ENCODE measurements at places on chromosomes 7 and 10. TPM values are rescaled to one million over a fixed set of nuclear protein-coding genes. Genes with fewer than 3 reads are reported as not detected.
A peak's percentile ranks its signal among the peaks of the same experiment; 100 is the strongest.

GRCh38 chr7:126792521-126792920 is 460.2 kb downstream of the GRM8 start:
- no peak for DNase-seq

DNA sequence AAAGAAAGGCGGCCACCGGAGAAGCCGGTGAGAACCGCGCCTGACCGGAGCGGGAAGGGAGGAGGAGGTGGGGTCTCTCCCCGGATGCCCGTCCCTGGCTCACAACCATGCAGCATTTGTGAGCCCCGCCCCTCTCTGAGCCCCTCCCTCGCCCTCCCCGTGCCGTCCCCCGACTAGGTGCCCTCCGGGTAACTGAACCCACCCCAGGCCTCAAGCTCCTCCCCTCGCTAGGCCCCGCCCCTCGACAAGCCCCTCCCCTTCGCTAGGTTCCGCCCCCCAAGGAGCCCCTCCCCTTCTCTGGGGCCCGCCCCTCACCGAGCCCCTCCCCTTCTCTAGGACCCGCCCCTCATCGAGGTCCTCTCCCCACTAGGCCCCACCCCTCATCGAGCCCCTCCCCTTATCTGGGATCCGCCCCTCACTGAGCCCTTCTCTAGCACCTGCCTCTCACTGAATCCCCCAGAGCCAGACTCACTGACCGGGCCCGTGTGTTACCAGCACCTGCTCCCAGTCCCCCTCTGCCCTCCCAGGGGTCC is 42.2 kb upstream of the HSPB1 start:
- DNase-seq: no peak

GRCh38 chr10:21506351-21506750 is 19.1 kb downstream of the SKIDA1 start:
- DNase-seq: peak; percentile 46

GRCh38 chr7:132240262-132240661 is 336.0 kb downstream of the PLXNA4 start:
- no peak for DNase-seq

- DNase-seq: no peak
Observed at GRCh38 chr7:39621784-39622411, 1.5 kb upstream of the RALA start.

DNA sequence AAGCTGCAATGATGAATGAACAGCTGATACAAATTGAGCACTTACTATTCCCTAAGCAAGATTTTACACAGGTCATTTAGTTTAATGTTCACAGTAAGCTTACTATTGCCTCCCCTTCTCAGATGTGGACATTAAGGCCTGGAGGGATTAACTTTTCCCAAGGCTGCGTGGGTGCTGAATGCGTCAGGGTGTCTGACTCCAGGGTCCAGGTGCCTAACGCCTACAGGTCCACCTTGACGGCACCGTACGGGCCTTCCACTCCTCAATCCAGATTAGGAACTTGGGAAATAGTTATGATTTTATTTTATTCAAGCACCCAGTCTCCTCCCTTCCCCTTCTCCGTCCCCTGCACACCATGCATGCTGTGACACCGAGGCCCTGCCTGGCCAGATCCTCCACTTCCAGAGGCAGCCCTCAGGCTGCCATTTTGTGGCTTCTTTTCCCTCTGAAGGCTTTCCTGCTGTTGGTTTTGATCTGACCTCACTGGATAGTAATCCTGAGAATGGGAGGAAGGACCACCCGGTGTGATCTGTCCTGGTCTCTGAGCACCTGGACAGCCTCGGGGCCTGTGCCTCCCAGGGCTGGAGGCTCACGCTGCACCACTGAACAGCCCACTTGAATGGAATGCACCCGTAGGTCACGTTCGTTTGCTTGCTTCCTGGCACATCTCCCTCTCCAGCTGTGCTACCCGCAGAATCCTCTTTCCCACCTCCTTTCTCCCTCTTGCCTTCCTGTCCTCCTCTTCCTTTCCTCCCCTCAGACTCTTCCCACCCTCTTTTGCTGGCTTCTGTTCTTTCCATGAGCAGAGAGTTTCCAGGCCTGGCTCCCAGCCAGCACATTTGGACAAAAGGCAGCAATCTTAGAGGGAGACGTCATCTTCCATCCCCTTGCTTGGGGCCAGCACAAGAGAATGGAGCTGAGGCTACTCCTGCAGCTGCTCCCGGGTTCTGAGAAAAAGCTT is 14.4 kb downstream of the DENND2A start:
- DNase-seq: peak; percentile 99

GRCh38 chr10:15336211-15336610 is 34.9 kb downstream of the FAM171A1 start:
- no peak for DNase-seq

DNA sequence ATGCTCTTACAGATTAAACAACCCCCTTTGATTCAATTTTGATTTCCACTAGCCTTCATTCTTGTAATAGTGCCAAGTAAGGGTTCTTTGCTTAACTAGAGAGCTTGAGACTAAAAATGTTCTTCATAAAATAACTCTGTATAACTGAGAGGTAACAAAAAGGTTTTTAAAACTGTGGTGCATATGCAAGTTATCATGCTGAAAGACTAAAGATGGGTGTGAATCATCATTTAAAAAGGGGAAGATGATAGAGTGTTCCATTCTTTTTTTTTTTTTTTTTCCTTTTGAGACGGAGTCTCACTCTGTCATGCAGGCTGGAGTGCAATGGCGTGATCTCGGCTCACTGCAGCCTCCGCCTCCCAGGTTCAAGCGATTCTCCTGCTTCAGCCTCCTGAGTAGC is 11.1 kb downstream of the MDFIC start:
- no peak for DNase-seq

DNA sequence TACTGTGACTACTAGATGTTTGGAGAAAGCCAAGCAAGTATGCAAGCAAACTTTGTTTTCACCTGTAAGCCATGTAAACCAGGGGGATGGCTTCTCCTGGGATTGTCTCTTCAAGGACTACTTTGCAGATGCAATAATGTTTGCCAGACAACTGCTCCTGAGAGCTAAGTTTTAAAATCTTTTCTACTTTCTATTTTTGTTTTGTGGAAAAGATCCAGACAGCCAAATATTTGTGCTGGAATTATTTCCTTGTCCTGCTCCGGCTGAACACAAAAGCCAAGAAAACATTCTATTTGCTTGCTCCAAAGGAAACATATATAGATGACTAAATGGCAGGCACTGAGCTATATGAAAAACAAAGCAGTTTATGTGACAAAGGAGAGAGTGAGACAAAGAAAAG is 51.6 kb downstream of the TFPI2 start:
- peak; percentile 48 for DNase-seq

DNA sequence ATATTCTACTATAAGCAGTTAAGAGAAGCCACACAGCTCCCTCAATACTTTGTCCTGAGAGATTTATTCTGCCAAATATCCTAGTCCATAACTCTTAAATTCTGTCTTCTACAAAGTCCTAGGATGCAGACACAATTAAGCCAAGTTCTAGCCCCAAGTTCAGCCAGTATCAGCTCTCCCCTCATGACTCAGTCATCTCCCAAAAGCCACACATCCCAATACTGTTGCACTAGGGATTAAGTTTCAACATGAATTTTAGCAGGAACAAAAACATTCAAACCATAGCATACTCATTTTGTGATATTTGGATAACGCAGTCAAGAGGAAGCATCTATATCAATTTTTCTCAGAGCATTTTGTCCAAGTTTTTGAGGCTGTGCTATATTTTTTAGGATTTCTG is 277.4 kb downstream of the FZD1 start:
- DNase-seq: no peak

- no peak for DNase-seq
Observed at GRCh38 chr10:90959826-90960225, 38.9 kb upstream of the ANKRD1 start.

- DNase-seq: no peak
Observed at GRCh38 chr10:97887399-97887798, 37.8 kb downstream of the GOLGA7B start.

GRCh38 chr7:112386619-112387018 is 63.6 kb upstream of the IFRD1 start:
- no peak for DNase-seq

DNA sequence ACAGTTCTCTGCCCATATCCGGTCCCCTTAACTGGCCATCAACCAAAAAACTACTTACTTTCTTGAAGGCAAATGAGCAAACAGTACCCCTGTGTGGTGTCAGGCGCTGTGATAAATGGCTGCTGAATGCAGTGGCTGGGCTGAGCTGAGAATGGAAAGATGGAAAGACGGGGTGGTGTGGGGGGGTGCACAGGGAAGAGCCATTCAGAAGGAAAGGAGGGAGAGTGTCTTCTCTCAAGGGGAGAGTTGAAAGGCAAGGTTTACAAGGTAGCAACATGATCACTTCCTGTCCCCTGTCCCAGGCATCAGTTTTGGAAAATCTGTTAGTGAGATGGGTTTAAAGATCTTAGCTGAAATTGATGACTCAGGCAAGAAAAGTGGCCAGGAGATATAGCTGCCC is 22.5 kb downstream of the EMX2 start:
- DNase-seq: no peak

TCAF2 gene
- 6.7 TPM for total RNA-seq

OR2A7 gene
- total RNA-seq: not detected

GFRA1 gene
- 7.2 TPM for total RNA-seq

KBTBD2 gene
- total RNA-seq: 74.6 TPM

TAS2R3 gene
- total RNA-seq: 10.6 TPM

BTAF1 gene
- 65.0 TPM for total RNA-seq

SLC16A12 gene
- 2.2 TPM for total RNA-seq
